Naive thymus-derived CD4-positive, alpha-beta T cell (primary cell): ENCODE measurements at places on chromosomes 2 and 18. TPM values are rescaled to one million over a fixed set of nuclear protein-coding genes. Genes with fewer than 3 reads are reported as not detected.

DNA sequence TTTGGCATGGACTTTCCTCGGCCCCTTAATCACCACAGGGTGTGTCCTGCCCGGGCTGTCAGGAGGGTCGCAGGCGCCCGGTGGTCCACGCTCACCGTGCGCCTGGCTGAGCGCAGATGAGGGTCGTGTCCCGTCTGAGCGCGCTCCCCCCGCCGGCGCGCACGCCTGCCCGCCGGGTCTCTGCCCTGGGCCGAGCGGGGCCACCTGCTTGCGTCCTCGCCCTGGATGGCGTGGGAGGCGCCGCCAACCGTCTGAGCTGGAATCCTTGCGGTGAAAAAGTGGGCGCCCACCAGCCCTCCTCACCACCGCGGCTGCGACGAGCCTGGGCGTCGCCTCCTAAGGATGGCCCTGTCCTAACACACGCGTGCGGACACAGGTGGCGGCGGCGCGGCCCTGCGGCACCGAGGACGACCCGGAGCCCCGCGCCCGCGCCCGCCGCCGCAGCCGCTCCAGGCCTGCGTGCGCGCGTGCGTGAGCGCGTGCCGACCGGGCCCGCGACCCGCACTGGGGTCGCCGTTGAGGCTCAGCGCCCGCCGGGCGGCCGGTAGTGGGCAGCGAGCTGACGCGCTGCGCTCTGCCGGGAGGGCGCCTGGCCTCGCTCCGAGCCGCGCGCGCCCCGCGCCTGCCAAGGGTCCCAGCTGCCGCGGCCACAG lies 126.6 kb downstream of the ARHGEF4 start:
- DNase-seq = no peak

DNA sequence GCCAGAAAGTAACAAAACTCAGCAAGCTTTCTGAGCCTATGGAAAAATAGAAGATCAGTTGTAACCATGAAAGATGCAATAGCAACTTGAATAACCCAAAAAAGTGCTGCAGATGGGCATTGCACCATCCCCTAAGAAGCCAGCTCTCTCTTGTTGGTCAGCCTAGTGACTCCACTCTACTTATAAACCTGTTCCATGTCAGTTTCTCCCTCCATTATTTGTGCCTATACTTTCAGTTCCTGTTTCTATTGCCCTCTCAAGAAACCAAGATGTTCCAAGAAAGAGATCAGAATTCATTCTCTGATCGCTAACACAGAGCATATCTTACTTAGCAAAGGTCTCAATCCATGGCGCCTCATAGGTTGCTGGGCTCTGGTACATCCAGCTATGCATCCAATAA lies 170.3 kb upstream of the MAP2 start:
- no peak for DNase-seq

DNA sequence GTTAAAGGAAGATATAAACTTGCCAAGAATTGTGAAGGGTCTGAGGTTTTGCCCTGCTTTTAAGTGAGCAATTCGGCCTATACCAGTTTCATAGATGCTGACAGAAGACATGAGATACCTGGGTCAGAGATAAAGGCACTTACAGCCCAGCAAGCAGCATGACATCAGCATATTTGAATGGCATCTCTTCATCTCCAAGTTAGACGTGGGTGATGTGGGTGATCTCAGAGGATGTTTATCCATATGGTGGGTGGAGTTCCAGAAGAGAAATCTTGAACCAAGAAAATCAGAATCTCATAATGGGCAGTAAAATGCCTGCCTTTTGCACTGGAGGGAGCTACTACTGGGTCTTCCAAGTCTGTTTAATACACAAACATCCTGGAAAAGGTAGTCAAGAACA lies 44.7 kb downstream of the GYPC start:
- no peak for DNase-seq

The FIGN gene
- total RNA-seq = not detected

The CCDC88A gene
- 15.9 TPM for total RNA-seq

The DES gene
- not detected for total RNA-seq

The CXXC1 gene
- total RNA-seq = 197 TPM

The SH3BP4 gene
- total RNA-seq = 0.43 TPM in 1 of 2 replicates, not detected in the other
